Tibial nerve (tissue), 4 donors: ENCODE measurements at places on chromosomes 1 and 21.

DNA sequence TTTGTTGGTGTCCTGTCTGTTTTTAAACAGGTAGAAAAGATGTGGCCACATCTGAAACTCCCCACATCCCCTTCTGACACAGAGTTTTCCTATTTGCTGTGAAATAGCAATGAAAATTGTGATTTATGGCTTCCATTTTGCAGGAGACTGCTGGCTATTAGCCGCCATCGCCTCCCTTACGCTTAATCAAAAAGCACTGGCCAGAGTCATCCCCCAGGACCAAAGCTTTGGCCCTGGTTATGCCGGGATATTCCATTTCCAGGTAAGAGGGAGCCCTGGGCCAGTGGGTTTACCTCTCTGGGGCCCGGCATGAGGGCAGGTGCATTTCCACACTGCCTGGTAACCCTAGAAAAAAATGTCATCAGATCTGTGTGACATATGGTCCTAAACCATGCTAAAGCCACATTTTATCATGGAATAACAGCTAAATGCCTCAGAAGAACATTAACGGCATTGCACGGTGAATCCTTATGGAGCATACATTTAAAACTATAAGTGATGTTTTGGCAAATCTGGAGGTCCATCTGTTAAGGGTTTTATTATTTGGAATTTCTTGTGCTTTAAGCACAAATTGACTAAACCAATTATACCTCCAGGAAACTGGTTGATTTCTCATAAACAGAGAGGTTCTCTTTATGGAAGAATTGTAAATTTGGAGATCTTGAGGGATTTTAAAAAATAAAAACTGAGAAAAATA is 12.3 kb downstream of the CAPN9 start:
- no peak for DNase-seq

DNA sequence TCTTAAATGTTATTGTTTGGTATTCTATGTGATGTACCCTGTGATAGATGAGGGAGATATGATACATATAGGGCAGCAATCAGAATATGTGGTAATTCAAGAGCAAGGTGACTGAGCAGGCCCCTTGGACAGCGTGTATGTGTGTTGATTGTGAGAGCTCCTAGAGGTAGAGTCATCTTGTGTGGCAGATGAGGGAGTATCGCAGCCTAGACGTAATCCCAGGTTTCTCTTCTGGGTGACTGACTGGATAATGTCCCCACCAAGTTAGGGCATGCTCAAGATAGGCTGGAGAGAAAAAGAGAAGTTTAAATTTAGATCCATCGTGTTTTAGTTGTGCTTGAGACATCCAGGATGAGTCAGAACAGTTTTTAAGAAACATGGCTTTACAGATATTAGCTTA is 185.3 kb downstream of the ZP4 start:
- no peak for DNase-seq

GRCh38 chr1:212323066-212323465 is 37.9 kb downstream of the PPP2R5A start:
- DNase-seq = no peak

- no peak for DNase-seq
Measured at GRCh38 chr1:186643614-186644013, 36.6 kb downstream of the PTGS2 start.

DNA sequence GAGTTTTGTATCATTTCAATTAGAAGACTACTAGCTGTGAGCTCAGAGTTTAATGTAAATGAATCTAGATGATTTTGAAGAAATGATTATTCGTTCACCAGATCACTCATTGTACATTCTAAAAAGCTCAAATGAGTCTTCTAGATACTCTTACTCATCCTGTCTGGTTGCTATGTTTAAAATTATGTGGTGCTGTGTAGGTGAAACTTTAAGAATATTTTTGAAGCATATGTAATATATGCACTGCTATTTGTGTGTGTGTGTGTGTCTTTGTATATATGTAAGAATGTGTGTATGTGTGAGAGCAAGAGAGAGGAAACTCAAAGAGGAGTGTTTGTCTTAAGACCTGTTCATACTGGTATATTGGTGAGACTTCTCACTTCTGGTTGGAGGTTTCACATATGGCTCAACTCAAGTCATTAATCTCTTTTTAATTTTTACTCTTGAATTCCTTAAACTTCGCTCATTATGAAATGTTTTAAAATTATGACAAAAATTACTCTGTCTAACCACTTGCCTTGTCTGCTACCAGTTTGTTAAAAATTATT is 8.6 kb upstream of the C1orf105 start:
- no peak for DNase-seq

GRCh38 chr1:28070725-28071593 is 17.5 kb downstream of the EYA3 start:
- DNase-seq = no peak

- no peak for DNase-seq
Measured at GRCh38 chr1:151924691-151925587, 15.6 kb upstream of the THEM4 start.

DNA sequence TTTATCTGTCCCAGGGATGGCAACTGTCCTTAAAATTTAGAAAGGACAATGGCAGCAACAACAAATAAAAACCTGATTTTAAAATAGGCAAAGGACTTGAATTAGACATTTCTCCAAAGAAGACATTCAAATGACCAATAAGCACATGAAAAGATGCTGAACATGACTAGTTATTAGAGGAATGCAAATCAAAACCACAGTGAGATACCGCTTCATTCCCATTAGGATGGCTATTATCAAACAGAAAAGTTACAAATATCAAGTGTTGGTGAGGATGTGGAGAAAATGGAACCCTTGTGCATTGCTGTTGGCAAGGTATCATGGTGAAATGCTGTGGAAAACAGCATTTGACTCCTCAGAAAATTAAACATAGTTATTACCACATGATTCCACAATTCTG is 120.7 kb downstream of the CRB1 start:
- no peak for DNase-seq

GRCh38 chr1:109253803-109254620 is 4.7 kb downstream of the CELSR2 start:
- no peak for DNase-seq

GRCh38 chr1:11044086-11044848 is 2.8 kb downstream of the MASP2 start:
- DNase-seq = no peak

DNA sequence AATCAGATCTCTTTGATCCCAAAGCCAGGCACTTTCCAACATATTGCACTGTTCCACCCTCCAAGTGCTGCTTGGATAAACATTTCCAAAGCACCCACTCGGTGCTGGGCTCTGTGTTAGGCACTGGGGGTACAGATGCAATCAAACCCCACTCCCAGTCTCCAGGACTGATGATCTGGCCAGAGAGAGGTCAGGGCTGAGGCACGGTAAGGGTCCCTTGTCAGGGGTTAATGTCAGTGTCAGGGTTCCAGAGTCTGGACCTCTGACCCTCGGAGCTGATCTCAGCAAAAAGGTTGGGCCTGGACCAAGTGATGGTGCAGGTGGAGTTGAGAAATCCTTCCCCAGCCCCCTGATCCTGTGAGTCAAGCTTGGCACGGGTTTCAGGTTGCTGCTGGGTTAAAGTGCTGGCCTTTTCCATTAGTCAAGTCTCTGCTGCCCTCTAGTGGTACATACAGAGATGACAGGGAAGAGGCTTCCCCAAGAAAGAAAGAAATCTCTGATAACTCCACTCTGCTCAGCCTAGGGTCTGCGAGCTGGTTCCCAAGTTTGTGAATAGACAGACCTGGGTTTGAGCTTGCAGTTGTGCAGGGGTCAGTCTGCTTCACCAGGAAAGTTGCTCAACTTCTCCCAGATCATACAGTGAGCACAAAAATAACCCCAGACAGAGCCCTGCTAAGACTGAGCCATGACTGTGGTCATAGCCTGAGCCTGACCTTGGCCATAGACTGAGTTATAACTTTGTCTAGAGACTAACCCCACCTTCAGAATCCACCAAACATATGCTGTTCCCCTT is 74.6 kb downstream of the DMRTA2 start:
- no peak for DNase-seq

DNA sequence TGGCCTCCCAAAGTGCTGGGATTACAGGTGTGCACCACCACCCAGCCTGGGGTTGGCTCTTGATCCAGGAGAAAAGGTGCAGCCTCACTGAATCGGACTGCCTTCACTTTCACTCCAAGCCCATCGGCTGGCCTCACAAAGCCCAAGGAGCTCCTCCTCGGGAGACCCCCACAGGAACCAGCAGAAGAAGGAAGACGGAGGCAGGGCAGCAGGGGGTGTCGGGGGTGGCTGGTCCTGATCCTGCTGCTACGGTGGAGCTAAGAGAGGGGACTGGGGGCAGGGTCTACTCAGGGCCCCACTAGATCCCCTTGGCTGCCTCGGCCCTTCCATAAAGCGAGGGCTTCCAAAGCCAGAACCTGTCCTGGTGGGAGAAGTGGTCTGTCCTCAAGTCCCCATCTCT is 93.9 kb downstream of the STUM start:
- DNase-seq = no peak

GRCh38 chr1:204443260-204443619 is 31.6 kb upstream of the PPP1R15B start:
- DNase-seq = no peak

DNA sequence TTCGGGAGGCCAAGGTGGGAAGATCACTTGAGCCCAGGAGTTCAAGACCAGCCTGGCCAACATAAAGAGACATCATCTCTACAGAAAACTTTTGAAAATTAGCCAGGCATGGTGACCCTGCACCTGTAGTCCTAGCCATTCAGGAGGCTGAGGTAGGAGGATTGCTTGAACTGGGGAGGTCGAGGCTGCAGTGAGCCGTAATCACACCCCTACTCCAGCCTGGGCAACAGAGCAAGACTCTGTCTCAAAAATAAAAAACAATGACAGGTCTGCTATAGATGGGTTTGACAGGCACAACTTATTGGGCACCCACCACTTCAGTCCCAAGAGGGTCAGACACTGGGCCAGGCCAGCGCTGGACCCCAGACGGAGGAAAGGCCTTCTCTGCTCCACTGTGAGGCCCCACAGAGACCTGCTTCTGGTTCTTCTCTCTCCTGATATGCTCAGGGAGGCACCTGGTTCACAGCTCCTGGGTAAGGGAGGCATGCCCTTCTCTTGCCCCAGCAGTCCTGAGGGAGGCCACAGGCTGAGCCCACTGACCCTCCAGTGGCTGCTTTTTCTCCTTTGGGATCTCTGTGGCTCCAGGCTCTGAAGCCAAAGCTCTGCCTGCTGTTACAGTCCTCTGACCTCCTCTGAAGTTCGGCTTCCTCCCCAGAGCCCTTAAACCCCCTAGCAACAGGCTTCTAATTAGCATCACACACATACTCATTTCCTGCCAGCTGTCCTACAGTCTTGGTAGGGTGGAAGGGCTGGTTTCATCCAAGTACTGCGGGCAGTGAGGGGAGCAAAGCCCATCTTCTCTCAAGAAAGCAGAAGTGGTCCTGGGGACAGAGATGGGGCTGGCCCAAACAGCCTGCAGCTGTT is 14.4 kb downstream of the S100A16 start:
- DNase-seq = no peak
